ENCODE measurements at places on chromosomes 4 and X.

DNA sequence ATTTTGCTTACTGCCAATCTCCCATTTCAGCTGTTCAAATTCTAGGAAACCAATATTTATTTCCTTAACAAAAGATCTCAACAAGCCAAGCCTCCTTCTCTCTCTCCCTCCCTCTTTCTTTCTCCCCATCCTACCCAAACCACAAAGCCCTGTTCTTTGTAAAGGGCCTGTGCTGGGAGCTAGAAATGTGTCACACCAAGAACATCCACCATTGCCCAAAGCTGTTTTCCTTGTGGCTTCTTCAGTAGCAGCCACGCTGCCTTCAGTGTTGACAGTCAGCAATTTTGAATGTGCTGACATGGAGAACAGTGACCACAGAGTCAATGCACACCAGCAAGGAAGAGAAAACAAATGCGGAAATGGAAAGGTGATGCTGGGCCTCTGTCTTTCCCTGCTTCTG is 203.0 kb downstream of the MAML3 start:
- DNase-seq = no peak

DNA sequence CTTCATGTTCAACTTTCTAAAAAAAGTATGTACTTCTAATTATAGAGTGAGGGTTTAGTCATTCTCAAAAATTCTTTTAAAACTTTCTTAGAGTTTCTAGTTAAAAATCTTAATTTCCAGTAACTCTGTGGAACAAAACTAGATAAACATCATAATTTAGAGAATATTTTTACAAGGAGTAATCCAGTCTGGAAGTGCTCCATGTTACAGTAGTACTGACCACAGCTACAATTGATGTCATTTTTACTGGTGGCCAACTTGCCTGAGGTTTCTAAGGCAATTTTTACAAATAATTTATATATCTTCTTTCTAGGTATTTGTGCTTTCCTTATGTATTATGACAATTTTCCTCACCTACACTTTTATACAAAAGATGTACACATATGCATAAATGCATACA is 490.4 kb downstream of the CENPC start:
- DNase-seq = no peak

DNA sequence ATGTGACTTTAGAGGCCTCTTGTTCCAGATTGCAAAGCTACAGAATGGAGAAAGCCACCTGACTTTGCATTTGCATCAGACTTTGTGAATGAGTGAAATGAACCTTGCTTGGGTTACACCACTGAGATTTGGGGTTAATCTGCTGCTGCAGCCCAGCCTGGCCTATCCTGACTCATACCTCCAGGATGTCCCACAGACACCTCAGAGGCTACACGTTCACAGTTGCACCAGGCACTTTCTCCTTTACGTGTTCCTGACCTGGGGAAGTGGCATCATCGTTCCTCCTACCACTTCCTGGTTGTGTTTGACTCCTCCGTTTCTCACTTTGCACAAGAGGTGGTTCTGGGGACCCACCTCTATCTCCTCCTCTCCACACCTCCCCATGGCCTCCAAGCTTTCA is 9.2 kb upstream of the SORCS2 start:
- no peak for DNase-seq

DNA sequence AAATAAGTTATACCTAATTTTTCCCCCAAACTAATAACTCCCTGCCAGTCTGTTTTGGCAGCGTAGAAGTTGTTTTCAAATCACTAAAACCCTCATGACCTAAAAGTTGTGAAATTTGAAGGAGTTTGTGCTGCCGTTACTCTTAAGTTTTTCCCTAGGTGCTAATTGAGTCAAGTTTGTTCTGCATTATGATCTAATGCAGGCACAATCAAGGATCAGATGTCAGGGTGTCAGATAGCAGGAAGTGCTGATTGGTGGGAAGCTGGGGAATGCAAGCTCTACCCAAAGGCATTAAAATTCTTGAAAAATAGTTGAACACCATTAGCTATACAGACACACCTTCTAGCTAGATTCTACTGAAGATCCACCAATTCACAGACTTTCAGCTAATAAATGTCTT is 51.9 kb downstream of the ARX start:
- no peak for DNase-seq

- DNase-seq = no peak
Observed at GRCh38 chr4:141851246-141851891, 215.0 kb downstream of the IL15 start.

GRCh38 chr4:17165286-17165685 is 266.8 kb upstream of the LDB2 start:
- no peak for DNase-seq

- no peak for DNase-seq
Observed at GRCh38 chrX:17433965-17434364, 59.0 kb downstream of the NHS start.

- DNase-seq = no peak
Observed at GRCh38 chr4:2284934-2285612, 23.2 kb upstream of the MXD4 start.

GRCh38 chr4:138538743-138539142 is 296.6 kb upstream of the SLC7A11 start:
- no peak for DNase-seq

All from stimulated activated CD8-positive, alpha-beta memory T cell treated with anti-CD3 and anti-CD28 coated beads, Interleukin-4, amount 100 ng/mL, for 4 hours (primary cell).